ENCODE measurements at places on chromosomes 13 and 19. TPM values are rescaled to one million over a fixed set of nuclear protein-coding genes. Genes with fewer than 3 reads are reported as not detected.
A peak's percentile ranks its signal among the peaks of the same experiment; 100 is the strongest.

ZNF681 gene
- total RNA-seq, result 9.0 TPM

GRCh38 chr13:90538063-90538462, 809.4 kb upstream of the MIR17HG start:
- peaks cover 3% of the 10 kb centered on the region for H3K36me3 ChIP-seq
- no peak for DNase-seq

ADAT3 gene
- total RNA-seq, result 15.5 TPM

PRKCSH gene
- 381 TPM for total RNA-seq

GRCh38 chr19:50003810-50004419, 21.3 kb downstream of the VRK3 start:
- no peaks in the 10 kb centered on the region for H3K4me1 ChIP-seq
- H3K36me3 ChIP-seq, result peaks cover 30% of the 10 kb centered on the region
- no peak overlapping the region for H3K4me3 ChIP-seq
- H3K27me3 ChIP-seq, result no peaks in the 10 kb centered on the region
- no peak overlapping the region for H3K27ac ChIP-seq

- no peak overlapping the region for H3K27ac ChIP-seq
- no peak for DNase-seq
- no peak overlapping the region for H3K4me3 ChIP-seq
Observed at GRCh38 chr13:33884531-33885220, 66.7 kb downstream of the RFC3 start.

DNA sequence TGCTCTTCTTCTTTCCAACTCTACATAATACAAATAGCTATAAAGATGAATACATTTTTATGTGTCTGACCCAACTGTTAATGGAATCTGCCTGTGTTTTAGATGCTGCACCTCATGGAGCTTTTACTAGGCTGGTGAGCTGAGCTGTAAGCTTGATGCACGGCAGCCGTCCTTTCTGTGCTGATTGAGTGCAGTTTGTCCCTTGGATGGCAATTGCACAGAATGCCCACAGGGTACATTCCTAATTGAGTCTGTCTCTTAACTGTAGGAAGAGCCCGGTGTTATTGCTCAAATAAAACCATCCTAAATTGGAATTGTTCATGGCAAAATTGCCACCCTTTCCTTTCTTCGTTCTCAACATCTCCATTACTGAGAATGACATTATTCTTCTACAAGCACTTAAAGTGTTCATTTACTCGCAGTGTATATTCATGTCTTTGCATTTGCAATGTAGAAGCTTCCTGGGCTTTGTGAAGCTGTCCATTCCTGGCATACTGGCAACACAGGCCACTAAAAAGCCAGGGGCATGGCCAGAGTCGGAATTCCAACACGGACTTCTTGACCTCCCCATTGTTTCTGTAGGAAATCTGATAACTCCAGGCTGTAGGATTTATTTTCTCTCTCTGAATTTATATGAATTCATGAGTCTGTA, 85.8 kb downstream of the SLC10A2 start:
- DNase-seq, result no peak
- H3K27ac ChIP-seq, result no peak overlapping the region
- H3K27me3 ChIP-seq, result no peaks in the 10 kb centered on the region
- no peaks in the 10 kb centered on the region for H3K36me3 ChIP-seq
- peaks cover 21% of the 10 kb centered on the region for H3K4me1 ChIP-seq
- no peak overlapping the region for H3K4me3 ChIP-seq

DNA sequence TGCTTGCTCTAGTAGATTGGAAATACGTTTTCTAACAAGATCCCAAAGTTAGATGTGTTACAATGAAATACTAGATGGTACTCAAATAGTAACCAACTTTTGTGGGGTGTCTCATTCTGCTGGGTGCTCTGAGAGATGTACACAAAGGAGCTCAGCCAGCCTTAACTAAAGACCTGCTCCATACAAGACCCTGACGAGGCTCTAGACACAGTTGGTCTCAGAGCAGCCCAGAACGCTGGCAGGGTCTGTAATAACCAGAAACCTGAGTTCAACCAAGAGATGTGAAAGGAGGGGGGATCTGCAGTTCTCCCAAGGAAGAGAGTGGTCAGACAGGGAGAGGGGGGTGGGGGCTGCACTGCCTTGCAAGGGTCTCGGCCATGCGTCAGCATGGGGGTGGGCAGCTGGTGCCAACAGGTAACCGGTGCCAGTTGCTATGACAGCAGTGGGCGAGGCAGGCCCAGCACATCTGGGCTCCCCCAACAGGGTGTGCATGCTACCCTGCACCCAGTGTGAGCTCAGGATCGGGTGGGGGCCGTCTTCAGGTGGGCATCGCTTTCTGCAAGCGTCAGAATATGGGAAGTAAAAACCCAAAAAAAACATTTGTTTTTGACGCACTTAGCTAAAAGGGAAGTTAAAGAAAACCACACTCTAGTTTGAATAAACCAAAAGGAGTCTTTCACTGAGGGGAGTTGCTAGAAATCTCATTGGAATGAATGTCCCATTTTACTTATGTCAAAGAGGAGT, 68.0 kb upstream of the GPR183 start:
- H3K4me1 ChIP-seq, result no peaks in the 10 kb centered on the region
- no peak overlapping the region for H3K4me3 ChIP-seq
- DNase-seq, result no peak
- peaks cover 41% of the 10 kb centered on the region for H3K36me3 ChIP-seq

KIR2DL4 gene
- total RNA-seq, result not detected

DNA sequence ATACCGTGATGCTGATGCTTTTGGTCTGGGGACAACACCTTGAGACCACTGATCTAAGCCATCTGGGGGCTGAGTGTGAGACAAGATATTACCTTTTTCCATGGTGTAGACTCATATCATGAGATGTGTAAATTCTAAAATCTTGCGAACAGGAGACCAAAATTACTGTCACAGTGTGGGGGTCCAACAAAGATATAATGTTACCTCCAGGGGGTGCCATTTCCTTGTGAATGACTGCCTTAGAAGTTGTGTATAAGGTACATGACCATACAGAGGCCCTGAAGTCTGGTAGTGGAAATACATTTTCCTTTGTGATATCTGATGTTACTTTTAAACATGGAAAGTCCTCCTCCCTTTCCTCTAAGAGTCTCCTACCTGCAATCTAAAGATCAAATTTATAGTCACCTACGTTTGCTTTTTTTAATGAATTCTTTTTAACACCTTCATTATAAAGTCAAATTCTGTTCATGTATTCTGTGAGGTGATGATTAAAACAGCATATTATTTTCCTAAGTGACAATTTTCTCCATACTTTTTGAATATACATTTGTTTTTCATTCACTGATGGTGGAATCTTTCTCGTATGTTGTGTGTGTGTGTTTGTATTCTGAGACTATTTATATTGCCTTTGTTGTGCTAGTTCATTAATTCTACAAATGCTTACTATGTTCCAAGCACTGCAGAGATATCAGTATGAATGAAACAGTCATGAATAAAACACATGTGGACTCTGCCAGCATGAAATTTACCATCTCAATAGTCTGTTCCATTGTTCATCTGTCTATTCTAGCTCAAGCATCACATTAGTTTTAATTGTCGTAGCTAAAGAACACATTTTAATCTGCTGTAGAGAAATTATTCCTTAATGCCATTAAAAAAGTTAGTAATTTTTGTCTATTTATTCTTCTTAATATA, 113.7 kb downstream of the RFC3 start:
- H3K27me3 ChIP-seq, result no peaks in the 10 kb centered on the region
- no peaks in the 10 kb centered on the region for H3K36me3 ChIP-seq
- peaks cover 22% of the 10 kb centered on the region for H3K4me1 ChIP-seq

GSX1 gene
- total RNA-seq, result not detected

- no peak for DNase-seq
- no peak overlapping the region for H3K27ac ChIP-seq
- H3K27me3 ChIP-seq, result no peaks in the 10 kb centered on the region
Observed at GRCh38 chr13:110067355-110068175, 239.4 kb downstream of the COL4A1 start.

DNA sequence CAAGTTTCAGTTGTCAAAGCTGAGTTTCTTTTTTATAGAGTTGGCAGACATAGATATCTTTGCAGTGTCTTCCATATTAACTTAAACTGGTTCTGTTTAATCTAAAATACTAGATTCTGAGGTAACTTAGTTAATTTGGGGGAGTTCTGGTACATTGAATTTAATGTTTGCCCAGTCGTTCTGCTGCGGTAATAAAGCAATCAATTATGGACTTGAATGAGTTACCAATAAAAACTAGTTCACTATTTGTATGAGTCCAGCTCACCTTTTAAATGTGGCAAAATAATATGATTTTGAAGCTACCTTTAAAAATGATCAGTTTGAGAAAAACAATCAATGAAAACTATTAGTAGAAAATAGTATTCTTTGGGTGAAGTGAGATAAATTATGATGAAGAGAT, 90.2 kb downstream of the LMO7 start:
- no peak overlapping the region for H3K4me3 ChIP-seq
- DNase-seq, result no peak
- H3K27ac ChIP-seq, result peak overlapping the region; percentile 98
- peaks cover 35% of the 10 kb centered on the region for H3K4me1 ChIP-seq
- H3K36me3 ChIP-seq, result peaks cover 20% of the 10 kb centered on the region

- no peak overlapping the region for H3K27ac ChIP-seq
- peaks cover 3% of the 10 kb centered on the region for H3K27me3 ChIP-seq
- DNase-seq, result no peak
- no peaks in the 10 kb centered on the region for H3K4me1 ChIP-seq
- H3K36me3 ChIP-seq, result no peaks in the 10 kb centered on the region
- H3K4me3 ChIP-seq, result no peak overlapping the region
Observed at GRCh38 chr13:75120085-75120484, 361.9 kb downstream of the TBC1D4 start.

ZNF792 gene
- 9.3 TPM for total RNA-seq

- no peaks in the 10 kb centered on the region for H3K36me3 ChIP-seq
- H3K27ac ChIP-seq, result no peak overlapping the region
- DNase-seq, result no peak
- H3K27me3 ChIP-seq, result no peaks in the 10 kb centered on the region
Observed at GRCh38 chr13:32849369-32849768, 166.9 kb upstream of the KL start.

DNA sequence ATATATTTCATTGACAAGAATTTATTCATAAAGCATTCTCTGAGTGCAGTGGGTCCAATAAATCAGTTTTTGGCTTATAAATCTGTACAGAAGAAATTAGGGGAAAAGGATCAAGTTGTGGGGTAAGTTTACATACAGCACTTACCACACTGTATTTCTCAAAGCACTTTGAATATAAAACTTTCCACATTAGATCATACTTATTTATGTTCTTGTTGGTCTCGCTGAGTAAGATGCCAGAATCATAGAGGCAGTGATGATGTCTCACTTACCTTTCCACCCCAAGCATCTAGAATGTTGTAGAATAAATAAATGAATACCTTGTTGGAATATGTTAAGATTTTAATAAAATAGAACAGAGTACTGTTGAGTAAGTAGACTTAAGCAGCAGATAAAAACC, 279.1 kb downstream of the PCDH20 start:
- H3K36me3 ChIP-seq, result no peaks in the 10 kb centered on the region
- H3K27me3 ChIP-seq, result no peaks in the 10 kb centered on the region
- H3K27ac ChIP-seq, result no peak overlapping the region
- H3K4me3 ChIP-seq, result no peak overlapping the region
- DNase-seq, result no peak
